ENCODE measurements at places on chromosomes 2 and 18. TPM values are rescaled to one million over a fixed set of nuclear protein-coding genes. Genes with fewer than 3 reads are reported as not detected.
A peak's percentile ranks its signal among the peaks of the same experiment; 100 is the strongest.

GKN2 gene
- not detected for total RNA-seq

SCN7A gene
- 3.6 TPM for total RNA-seq

GRCh38 chr18:5197032-5197434, at the start of gene AKAIN1:
Gene AKAIN1, minus strand, starts transcription at chr18:5197257. Its CDS starts 204 bp downstream, at chr18:5197053.
- peak; percentile 88 for DNase-seq

SERPINB5 gene
- not detected for total RNA-seq

GRCh38 chr18:44170208-44170880, 510.3 kb upstream of the SETBP1 start:
- DNase-seq, result no peak

Data from kidney (tissue), 22 donors.